Skin of body (tissue), 3 donors: ENCODE measurements at places on chromosomes 12 and 14.

GRCh38 chr14:100155049-100155621, 4.3 kb downstream of the DEGS2 start:
- DNase-seq, result no peak

DNA sequence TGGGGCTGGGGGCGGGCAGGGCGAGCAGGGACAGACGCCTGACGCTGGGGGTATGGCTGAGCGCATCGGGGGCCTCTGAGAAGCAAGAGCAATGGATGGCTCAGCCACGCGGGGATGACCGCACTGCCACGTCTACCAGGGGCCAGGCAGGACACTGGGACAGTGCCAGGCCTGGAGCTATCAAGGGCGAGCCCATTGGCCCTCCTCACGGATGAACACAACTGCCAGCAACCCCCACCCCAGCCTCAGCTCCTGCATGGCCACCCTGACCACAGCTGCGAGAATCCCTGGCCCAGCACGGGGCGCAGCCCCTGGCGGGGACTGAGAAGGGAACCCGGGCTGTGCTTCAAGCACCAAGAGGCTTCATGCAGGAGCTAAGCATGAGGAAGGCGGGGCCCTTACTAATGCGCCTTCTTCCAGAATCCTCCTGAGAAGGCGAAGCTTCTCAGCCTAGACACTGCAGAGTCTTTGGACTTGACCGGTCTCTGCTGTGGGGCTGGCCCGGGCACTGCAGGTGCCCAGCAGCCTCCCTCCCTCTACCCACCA, 9.5 kb downstream of the ARL6IP4 start:
- no peak for DNase-seq

GRCh38 chr14:46717211-46717610, 65.6 kb upstream of the RPL10L start:
- no peak for DNase-seq

DNA sequence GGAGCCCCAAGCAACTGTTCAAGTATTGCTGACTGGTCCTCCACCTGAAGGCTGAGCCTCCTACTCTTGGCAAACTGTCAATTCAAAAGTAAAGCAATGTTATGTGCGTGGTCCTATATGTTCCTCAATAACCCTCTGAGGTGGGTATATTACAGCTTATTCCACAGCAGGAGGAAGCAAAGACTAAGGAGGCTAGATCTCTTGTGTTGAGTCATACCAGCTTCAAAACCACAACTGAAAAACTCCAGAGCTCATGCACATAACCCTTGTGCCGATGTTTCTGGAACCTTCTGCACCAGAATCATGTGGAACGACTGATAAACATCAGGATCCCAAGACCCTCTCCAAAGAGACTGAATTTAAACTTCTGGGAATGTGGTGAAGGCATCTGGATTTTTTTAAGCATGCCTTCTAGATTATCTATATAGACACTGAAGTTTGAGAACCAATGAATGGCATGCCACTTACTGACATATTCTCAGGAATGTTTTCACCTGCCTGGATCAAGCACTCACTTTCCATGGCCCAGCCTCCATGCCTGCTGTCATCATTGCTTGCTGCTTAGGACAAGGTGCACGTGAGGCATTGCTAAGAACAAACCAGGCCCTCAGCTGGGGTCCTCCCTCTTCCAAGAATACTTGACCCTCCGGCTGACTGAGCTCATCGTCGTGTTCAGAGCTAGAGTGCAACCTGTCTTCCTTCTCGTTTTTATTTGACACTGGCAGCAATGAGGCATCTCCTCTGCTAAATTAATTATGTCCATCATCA, 194.7 kb downstream of the BCL11B start:
- no peak for DNase-seq

GRCh38 chr12:12519354-12519998, 43.2 kb downstream of the DUSP16 start:
- no peak for DNase-seq

DNA sequence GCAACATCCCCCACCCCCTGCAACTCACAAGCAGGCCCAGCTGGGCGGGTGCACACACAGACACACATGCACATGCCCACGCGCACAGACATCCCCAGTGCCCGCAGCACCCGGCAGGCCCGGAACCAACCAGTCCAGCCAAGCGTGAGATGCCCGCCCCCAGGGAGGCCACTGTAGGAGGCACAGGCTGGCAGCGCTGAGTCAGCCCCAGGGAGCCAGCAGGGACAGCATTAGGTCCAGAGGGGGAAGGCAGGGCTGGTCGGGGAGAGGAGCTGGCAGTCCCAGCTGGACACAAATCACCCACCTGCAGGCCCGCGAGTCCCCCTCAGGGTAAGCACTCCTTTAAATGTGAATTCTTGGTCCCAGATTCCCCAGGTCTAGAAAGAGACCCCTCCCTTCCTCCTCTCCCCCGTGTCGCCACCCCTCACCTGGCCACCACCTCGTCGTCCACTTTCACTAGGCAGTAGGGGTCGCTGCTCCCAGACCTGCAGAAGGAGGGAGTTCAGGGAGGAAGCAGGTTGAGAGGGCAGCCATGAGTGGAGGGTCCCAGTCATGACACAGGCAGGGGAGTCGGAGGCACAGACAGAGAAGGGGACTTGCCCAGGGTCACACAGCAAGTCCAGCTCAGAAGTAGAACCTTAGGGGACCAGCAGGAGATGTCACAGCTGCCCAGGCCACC, 5.0 kb downstream of the RASAL1 start:
- no peak for DNase-seq

- DNase-seq, result no peak
These were observed 18.5 kb upstream of the KLRD1 start for GRCh38 chr12:10289005-10289754.
